Activated naive CD4-positive, alpha-beta T cell treated with anti-CD3 and anti-CD28 coated beads, Interleukin-2, amount 50 U/mL, for 72 hours (primary cell): ENCODE measurements at places on chromosomes 11 and 22. TPM values are rescaled to one million over a fixed set of nuclear protein-coding genes. Genes with fewer than 3 reads are reported as not detected.

GRCh38 chr11:102469196-102469821 lies 16.7 kb upstream of the TMEM123 start:
- no peak for DNase-seq

ST14 gene
- total RNA-seq, result not detected

GRCh38 chr22:39073981-39074380 lies 3.1 kb upstream of the APOBEC3G start:
- DNase-seq, result no peak

DNA sequence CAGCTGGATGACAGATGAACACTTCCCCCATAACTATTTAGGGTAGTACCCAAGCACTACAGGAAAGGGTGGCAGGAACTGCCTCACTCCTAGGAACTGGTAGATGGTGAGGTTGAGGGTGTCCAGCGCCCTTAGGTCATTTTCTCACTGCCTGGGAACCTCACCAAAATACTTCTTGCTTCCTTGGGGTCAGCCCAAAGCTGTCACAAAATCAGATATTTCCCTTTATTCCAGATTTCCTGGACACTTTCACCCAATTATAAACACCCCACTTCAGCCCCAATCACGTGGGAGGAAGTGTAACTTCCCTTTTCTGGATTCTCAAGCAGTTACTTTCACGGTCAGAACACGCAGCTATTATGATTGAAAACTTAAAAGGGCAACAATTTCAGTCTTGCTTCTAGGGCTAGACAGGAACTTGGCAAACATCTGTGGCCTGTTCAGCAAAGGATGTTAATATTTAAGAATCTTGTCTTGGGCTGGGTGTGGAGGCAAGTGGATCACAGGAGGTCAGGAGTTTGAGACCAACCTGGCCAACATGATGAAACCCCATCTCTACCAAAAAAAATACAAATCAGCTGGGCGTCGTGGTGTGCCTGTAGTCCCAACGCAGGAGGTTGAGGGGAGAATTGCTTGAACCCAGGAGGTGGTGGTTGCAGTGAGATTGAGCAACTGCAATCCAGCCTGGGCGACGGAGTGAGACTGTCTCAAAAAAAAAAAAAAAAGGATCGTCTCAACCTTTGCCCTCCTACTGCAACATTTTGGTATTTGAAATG lies 4.0 kb downstream of the FTH1 start:
- DNase-seq, result no peak

- no peak for DNase-seq
These were observed 62.1 kb upstream of the CAPRIN1 start for GRCh38 chr11:33989461-33989860.

CASP12 gene
- not detected for total RNA-seq

- DNase-seq, result no peak
These were observed 365.0 kb downstream of the TBC1D22A start for GRCh38 chr22:47127441-47127871.

DNA sequence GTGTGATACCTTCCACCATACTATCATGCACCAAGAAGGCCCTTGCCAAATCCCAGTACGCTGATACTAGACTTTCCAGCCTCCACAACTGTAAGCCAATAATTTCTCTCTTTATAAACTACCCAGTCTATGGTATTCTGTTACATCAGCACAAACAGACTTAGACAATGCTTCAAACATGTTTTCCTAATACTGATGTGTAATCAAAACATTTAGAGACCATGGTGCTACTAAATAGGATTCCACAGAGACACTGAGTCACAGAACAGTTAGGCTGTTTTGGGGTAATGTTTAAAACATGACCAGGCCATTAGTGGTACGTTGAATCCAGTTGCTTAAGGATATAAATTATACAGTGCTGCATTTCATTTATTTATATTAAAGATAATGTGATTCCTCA lies 103.7 kb downstream of the PICALM start:
- no peak for DNase-seq

OR2D2 gene
- 0.37 TPM for total RNA-seq

- DNase-seq, result no peak
These were observed 3.0 kb downstream of the OR8D4 start for GRCh38 chr11:123904932-123905331.

OSBP2 gene
- total RNA-seq, result 6.1 TPM

CHST1 gene
- 0.18 TPM for total RNA-seq

CREB3L1 gene
- 0.14 TPM for total RNA-seq

GPR83 gene
- not detected for total RNA-seq

GRCh38 chr11:10392095-10393079 lies 62.7 kb upstream of the AMPD3 start:
- no peak for DNase-seq

GRCh38 chr11:19721176-19721575 lies 8.5 kb downstream of the NAV2 start:
- DNase-seq, result no peak
